NCI-H510A treated with DMSO at 0.1 percent for 48 hours (cell line): ENCODE measurements at places on chromosomes 2 and 18.

GRCh38 chr2:72623481-72623880, 202.4 kb downstream of the EXOC6B start:
- DNase-seq = no peak

DNA sequence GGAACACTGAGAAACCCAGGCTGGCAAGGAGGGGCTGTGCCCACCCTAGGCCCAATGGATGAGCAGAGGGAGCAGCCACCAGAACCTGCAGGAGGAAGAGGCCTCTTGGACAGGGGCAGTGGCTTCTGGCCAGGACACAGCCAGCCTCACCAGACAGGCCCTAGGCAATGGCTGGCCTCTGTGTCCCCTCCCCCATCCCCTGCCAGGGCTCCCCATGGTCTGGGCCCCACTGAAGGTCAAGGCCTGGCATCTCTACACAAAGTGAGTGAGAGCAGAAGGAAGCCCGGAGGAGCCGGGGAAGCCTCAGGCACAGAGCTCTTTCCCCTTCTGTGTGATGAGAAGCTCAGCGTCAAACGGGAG, 6.3 kb downstream of the PRLH start:
- no peak for DNase-seq

DNA sequence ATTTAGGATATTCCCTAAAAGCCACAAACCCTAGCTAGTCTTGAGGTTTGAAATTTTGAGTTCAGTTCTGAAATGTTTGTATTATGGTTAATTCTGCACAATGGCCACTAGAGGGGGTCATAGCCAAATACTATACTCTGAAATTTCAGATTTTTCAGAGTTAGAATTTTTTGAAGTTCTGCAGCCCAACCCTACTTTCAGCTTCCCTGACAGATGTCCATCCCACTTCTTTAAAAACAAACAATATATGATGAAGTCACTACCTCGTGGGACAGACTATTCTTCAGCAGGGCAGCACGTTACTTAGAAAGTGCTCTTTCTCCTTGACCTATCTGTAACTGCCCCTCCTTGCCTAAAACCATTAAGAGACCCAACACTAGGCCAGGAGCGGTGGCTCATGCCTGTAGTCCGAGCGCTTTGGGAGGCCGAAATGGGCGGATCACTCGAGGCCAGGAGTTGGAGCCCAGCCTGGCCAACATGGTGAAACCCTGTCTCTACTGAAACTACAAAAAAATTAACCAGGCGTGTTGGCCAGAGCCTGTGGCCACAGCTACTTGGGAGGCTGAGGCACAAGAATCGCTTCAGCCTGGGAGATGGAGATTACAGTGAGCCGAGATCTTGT, 48.2 kb upstream of the PAPOLG start:
- peak; percentile 38 for DNase-seq

DNA sequence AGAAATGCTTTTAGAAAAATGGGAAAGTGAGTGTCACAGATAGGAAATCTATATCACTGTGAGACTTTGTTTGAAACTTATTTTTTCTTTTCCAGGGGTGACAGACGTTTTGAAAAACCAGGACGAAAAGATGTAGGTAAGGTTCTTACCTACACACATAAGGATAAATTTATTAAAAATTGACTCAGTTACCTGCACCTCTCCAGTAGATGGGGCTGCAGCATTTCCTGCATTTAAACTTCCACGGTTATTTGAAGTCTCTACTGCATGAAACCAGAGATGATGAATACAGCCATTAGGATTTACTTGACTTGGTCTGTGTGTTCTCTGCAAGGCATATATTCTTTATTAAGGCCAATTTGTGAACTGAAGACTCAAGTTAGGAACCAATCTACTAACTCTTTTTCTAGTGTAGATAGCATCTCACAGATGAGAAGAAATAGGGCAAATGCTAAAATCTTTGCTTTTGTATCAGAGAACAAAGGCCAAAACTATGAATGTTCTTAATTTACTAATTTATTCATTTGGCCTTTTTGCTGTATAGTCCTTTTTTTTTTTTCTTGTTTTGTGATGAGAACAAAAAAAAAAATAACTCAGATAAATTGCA, 15.0 kb downstream of the KCNJ13 start:
- DNase-seq = peak; percentile 78

DNA sequence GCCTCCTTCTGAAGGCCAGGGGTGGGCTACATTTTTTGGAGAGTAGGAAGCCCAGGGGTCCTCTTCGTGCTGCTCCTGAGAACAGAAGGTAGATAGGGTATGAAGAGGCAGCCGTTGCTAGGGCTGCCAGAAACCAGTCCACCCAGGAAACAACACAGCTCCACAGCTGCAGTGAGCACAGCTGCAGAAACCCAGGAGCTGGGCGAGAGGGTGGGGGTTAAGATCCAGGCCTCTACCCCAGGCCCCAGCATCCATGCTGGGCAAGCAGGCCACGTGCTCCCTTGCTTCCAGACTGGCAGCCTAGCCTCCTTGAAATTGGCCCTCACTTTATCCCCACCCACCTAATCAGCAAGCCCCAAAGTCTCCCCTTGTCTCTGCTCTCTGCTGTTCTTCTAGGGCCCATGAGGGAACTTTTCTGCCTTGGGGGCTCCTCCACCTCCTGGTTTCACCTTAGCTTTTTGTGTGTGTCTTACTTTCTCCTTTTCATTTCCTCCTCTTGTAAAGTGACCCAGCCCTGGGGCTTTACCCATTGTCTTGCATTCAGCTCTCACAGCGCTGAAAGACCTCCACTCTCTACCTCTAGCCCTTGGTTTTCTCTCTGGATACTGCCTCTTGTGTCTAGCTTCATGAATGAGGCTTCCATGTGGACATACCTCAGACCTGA, 30.7 kb downstream of the STON1 start:
- DNase-seq = no peak

DNA sequence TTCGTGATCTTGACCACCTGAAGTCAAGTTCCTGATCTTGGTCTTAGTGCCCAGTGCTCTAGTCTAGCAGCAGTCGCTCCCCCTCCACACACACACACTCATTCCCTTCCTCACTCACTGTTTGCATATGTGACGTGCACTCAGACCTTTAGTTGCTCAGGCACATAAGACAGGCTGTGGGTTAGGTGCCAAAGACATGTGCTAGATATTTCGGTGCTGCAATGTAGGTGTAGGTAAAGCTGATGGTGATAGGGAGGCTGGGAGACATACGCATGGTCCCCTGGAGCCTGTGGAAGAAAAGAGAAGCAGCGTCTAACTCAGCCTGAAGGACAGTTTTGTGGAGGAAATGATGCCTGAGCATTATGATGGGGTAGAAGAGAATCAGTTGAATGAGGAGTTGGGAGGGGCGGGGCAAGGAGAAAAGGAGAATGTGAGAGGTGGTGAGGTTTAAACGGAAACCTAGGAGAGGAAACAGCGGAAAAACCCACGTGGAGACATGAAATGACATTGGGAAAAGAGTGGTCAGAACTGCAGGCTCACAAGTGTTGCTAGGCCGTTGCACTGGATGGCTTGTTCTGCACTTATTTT, 3.8 kb downstream of the TTC39C start:
- DNase-seq = no peak

GRCh38 chr2:144234542-144234871, 285.4 kb downstream of the ZEB2 start:
- DNase-seq = no peak

DNA sequence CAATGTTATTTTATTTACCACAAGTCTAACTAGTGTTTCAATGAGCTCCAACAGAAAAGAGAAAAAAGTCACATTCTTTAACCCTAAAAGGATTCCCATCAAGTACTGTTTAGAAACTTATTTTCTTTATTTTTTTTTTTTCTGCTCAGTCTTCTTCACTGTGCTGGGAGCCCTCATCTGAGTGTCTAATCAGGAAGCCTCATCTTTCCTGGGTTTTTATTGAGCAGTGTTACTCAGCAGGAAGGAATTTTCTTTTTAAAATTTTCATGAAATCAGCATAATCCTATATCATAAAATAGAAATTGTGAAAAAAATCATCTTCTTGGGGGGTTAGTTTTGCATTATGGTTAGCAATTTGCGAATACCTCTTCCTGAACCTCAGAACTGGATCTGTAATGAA, 453.8 kb downstream of the CDH2 start:
- DNase-seq = no peak

- peak; percentile 9 for DNase-seq
These were observed 1.5 kb upstream of the MPPE1 start for GRCh38 chr18:11909591-11910026.

GRCh38 chr2:207149249-207150213, 16.2 kb downstream of the KLF7 start:
- DNase-seq = no peak

- no peak for DNase-seq
These were observed 47.4 kb downstream of the SPATS2L start for GRCh38 chr2:200353874-200354273.

DNA sequence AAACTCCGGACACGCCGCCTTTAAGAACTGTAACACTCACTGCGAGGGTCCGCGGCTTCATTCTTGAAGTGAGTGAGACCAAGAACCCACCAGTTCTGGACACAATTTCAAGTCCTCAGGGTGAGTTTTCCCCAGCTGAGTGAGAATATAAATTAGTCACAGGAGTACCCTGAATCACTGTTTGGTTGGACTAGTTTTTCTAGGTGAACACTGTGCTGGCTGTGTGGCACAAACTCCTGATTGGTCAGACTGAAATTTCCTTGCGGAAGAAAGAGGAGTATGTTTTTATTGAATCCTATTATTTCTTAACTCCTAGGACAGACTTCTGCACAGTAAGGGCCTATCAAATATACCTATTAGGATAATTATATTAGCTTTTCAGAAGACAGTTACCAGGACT, 288.1 kb upstream of the UBE2E3 start:
- no peak for DNase-seq

- no peak for DNase-seq
These were observed 3.8 kb downstream of the CXCR2 start for GRCh38 chr2:218129458-218130135.

GRCh38 chr18:58226429-58226828, 182.4 kb downstream of the NEDD4L start:
- DNase-seq = no peak

- peak; percentile 35 for DNase-seq
These were observed 33.5 kb upstream of the SPRED2 start for GRCh38 chr2:65465857-65466256.
